Psoas muscle (tissue), 8 donors: ENCODE measurements at places on chromosomes 4 and X. TPM values are rescaled to one million over a fixed set of nuclear protein-coding genes. Genes with fewer than 3 reads are reported as not detected.

- no peak for DNase-seq
These were observed 152.7 kb downstream of the FSTL5 start for GRCh38 chr4:162011089-162011488.

DNA sequence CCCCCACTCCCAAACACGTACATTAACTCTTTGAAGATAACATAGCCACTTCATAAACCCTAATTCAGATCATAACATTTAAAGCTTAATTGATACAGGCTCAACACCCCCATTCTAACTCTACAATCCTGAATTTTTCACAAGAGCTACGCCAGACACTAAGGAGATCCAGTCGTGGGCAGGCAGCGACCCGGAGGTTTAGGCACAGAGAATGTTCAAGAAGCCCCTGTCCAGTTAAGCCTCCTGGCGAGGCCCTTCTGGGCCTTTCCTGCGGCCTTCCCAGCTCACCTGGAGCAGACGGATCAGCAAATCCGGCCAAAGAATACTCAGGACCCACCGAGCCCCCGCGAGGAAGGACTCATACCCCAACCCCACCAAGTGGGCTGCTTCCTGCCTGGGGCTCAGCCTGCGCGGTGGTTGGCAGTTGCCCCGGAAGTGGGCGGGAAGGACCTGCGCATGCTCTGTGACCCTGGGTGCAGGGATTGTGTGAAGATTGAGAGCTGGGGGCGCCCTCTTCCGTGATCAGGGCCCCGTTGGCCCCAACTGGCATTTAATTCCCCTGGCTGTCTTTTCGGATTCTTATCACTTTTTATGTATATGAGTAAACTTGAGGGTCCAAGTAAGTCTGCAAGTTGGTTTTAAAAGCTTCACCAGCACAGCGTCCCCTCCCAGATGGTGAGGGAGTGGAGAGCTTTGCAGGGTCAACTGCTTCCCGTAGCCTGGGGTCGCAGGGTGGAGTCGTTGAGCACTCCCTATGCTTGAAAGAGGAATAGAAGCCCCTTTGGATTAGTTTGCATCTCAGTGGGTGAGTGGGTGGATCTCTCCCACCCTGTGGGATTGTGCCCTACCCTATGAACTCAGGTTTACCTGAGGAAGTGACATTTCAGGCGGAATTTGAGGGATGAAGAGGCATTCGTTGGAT, at the start of gene TRIM61:
Gene TRIM61 (minus strand): TSS at position 415 of the 922 bp plus-strand sequence. CDS start 7,655 bp downstream, outside the sequence.
- DNase-seq = peak; percentile 58

ERVMER34-1 gene
- not detected for total RNA-seq

TMEM156 gene
- not detected for total RNA-seq

GRCh38 chr4:78483811-78484210, 67.8 kb upstream of the ANXA3 start:
- no peak for DNase-seq

DNA sequence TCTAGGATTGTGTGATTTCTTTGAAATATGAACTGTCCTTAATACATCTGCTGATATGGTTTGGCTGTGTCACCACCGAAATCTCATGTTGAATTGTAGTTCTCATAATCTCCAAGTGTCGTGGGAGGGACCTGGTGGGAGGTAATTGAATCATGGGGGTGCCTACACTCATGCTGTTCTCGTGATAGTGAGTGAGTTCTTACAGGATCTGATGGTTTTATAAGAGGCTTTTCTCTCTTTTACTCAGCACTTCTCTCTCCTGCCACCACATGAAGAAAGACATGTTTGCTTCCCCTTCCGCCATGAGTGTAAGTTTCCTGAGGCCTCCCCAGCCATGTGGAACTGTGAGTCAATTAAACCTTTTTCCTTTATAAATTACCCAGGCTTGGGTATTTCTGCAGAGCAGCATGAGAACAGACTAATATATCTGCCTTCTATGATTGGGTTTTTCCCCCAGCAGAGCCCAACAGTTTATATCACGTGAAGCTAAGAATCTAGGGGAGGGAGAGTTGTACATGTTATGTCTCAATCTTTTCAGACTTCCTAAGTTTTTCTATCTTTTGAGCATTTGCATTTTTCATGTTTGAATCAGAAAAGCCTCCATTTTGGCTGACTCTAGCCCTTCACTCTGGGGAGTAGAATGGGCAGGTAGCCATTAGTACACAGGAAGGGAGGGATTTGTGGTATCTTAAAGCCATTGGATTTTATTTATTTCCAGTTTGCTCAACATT, 58.9 kb downstream of the PLAC1 start:
- DNase-seq = no peak

DNA sequence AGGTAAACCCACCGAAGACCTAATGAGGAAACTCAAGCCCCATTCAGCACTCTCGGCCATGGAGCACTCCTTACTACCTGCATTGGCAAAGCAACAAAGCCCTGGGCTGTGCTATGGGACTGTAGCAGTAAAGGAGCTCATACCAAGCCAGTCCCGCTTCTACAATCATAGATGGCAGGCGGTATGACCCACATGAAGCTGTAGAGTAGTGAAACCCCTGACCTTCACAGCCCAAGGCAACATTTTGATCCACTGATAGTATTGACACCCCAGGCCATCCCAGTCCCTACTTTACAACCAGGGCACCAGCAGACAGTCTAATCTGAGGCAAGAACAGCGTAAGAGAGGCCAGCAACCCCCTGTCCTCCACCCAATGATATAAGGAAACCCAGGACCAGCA, 25.2 kb downstream of the CENPC start:
- DNase-seq = no peak

GRCh38 chr4:105714071-105714521, 5.5 kb downstream of the GSTCD start:
- DNase-seq = no peak

DNA sequence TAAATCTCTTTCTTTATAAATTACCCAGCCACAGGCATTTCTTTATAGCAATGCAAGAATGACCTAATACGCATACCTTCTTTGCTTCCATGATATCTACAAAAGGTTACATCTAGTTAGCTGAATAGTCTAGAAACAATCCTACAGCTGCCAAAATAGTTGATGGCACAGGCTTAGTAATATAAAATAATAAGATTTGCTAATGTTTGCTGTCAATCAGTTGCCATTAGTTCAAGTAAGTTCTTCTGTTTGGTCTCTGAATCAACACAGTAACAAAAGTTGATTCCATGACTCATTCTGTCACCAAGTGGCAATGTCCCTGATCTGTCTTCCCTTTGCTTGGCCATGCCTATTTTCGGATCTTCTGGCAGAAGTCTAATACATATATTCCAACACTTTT, 470.2 kb downstream of the SPRY1 start:
- DNase-seq = no peak

RPA4 gene
- total RNA-seq = not detected

DNA sequence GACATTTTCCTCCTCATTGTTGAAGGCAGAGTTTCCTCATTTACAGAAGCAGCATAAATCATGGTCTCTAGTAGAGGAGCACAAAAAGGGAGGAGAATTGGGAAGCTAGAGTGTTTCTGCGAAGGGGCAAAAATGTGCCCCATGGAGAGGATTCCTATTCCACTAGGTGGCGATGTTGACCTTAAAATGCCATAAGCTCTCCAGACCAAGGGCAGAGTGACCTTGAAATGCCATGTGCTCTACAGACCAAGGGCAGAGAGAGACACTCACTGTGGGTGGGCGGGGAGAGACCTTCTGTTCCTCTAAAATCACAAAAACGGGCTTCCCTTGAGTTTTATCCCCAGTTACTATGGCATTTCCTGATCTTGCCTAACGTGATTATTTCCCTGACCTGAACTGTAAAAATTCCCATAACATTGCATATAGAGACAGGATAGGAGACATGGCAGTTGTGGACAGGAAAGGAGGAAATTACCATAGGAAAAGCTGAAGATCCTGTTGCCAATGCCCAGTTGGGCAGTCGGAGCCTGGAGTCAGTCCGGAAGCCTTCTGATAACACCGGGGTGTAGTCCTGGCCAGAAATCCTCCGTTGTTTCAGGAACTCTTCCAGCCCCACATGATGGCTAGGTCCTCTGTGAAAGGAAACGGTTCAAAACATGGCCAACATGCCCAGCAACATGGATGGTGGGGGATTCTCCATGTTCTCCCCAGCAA, 567.7 kb downstream of the MAGEB5 start:
- no peak for DNase-seq

DNA sequence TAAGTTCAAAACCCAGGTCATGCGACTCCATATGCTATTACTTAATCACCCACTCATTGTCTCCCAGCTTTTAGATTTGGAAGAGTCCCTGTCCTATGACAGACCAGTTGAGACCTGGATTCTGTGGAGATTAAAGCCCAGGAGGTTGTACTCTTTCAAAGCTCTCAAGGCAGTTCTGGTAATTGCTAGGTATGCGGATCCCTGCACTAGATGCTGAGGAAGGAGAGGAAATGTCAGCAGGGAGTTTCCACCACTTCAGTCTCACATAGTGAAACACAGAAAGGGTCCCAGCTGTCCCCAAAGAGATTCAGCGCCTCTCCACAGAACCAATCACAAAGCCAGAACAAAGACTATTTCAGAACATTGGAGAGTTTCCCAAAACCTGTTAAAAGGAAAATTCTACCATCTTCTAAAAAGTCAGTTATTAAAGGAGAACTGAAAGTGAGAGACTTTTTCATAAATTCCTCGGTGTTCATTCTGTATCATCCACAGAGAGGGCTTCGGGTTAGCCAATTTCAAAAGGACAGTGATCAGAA, 53.4 kb downstream of the IRF2 start:
- DNase-seq = no peak

DNA sequence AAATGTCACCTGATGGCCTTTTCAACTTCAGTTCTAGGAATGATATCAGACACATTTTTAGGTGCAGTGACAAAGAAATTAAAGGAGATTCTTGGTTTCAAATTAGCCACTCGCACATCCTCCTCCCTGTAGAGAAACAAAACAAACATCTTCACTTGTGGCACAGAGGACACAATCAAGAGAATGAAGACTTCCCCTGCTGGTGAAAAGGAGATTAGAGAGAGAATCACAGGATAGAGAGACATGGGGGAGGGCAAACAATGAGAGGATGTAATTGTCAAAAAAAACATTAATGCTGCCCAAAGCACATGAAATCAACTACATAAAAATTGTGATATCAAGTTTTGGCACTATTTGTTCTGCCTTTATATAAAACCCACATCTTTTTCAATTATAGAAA, 34.5 kb downstream of the ACE2 start:
- DNase-seq = no peak

DNA sequence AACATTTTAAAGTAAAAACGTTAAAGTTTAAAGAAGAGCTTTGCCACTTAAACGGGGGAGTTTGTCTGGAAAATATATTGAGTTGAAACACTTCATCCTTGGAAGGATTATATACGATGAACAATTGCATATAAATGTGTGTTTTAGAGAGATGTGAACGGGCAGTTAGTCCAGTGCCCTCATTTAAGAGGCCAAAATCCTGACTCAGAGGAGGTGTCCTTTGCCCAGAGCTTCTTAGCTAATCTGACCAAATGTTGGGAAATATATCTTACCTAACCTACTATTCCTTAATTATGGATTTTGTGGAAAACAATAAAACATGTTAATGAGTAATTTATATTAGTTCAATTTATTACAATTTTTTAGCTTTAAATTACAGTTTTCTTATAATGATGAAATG, 327.2 kb upstream of the DIPK2B start:
- no peak for DNase-seq

GRCh38 chrX:148422526-148422925, 77.9 kb upstream of the AFF2 start:
- no peak for DNase-seq

TKTL2 gene
- not detected for total RNA-seq

GIMD1 gene
- not detected for total RNA-seq

DNA sequence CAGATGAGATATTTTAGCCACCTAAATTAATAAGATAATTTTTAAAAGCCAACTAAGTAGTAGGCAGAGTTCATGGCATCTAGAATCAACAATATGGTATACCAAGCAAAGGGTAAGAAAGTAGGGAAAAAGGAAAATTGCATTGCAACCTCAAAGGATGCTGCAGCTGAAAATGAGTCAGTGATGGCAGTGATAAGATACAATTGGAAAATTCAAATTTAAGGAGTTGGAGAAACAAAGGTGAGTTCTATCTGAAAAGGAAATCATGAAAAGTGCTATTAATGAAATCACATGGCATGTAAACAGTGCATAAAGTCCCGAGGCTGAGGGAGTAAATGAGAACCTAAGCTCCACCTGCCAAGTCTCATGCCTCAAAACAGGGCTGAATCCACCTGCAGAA, 33.9 kb downstream of the SHROOM4 start:
- DNase-seq = no peak

SPATA18 gene
- 1.4 TPM for total RNA-seq

GRCh38 chr4:78707268-78707667, 68.9 kb upstream of the BMP2K start:
- DNase-seq = no peak

DNA sequence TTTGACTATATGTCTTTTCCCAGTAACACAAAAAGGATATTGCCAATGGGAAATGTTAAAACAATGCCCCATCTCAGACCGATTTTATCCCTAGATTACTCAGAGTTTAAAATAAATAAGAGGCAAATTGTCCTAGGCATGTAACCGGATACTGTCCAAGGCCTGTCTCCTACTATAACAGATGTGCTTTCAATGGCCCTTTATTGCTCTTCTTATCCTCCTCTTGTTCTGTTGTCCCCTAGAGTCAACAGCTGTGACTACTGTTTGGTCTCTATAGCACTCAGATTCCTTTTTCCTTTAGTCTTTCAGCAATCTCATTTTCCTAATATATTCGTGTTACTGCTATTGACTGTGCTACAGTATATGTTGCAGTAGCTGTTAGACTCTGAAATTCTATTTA, 66.8 kb upstream of the PLS3 start:
- no peak for DNase-seq

- no peak for DNase-seq
These were observed 75.6 kb downstream of the CCNG2 start for GRCh38 chr4:77232653-77233052.

DNA sequence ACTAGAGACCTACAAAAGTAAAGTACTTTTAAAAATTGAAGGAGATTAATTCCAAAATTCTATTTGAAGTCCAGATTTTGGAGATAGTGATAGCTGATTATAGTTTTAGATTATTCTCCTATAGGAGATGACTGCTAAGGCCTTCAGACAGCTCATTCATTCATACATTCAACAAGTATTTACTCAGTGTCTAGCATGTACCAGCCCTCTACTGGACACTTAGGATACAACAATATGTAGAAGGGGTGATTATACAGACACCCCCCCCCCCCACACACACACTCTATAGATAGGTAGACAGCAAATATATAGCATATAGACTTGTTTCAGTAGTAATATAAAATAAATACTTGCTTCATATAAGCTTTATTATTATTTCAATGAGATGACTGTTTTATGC, 60.4 kb upstream of the TAF9B start:
- no peak for DNase-seq

CHRNA9 gene
- total RNA-seq = not detected

- no peak for DNase-seq
These were observed 49.1 kb upstream of the DHRSX start for GRCh38 chrX:2549876-2550275.

WAS gene
- 1.9 TPM for total RNA-seq

GRCh38 chr4:78653655-78654054, 102.1 kb downstream of the ANXA3 start:
- no peak for DNase-seq

SOD3 gene
- total RNA-seq = 3.8 TPM
